T-cell (primary cell): ENCODE measurements at places on chromosomes 3 and 15.

GRCh38 chr15:90099072-90099867 is 3.0 kb downstream of the IDH2 start:
- DNase-seq, result peak; percentile 45

DNA sequence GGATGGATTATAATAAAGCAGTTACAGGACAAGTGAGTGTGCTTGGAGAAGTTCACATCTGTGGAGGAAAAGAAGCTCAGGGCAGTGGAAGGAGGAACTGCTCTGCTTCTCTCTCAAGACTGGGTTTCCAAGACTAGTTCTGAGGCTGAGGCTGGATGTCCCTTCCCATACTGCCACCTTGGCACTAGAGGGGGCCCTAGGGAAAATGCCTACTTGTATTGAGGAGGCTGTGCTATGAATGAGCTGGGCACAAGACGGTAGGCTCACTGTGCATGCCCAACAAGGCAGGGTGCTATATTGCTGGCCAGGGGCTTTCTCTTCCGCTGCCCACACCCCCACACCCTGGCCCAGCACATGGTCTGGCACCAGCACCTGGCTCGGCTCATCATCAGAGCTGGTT is 65.2 kb downstream of the SLCO2A1 start:
- no peak for DNase-seq

- no peak for DNase-seq
Measured at GRCh38 chr3:133880287-133880686, 15.4 kb downstream of the RAB6B start.

DNA sequence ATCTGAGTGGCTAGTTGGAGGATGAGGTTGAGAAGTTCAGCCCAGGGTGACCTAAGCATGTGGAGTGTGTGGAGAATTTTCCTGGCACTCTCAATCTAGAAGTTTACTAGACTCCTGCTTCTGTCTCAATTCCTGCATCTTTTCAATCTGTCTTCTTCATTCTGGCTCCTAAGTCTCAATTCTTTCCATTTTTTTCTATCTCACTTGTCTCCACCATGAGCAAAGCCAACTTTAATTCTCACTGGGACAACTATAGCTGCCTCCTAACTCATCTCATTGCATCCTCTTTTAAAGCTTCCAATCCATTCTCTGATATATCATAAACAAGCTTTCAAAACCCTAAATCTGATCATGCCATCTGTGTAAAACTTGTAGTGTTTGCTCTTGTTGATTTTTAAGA is 569.3 kb downstream of the NAALADL2 start:
- DNase-seq, result no peak

- no peak for DNase-seq
Measured at GRCh38 chr3:45782381-45782780, 14.0 kb downstream of the SLC6A20 start.

DNA sequence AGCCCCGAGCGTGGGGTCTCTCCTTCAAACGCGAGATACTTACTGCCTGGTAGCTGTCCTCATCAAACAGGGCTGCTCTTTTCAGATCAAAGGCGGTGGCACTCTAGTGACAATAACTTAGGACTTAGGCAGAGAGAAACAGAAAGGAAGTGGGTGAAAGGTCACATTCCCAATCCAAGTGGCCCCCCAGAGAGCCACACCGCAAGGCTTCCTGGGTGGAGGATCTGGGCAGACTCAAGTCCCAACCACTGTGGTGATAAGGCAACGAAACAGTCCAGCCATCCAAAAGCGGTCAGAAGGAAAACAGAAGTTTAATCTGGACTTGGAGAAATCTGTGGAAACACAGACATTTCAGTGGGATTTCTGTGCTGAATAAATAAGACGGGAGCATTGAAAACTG is 227.2 kb downstream of the ADAMTS17 start:
- DNase-seq, result no peak

DNA sequence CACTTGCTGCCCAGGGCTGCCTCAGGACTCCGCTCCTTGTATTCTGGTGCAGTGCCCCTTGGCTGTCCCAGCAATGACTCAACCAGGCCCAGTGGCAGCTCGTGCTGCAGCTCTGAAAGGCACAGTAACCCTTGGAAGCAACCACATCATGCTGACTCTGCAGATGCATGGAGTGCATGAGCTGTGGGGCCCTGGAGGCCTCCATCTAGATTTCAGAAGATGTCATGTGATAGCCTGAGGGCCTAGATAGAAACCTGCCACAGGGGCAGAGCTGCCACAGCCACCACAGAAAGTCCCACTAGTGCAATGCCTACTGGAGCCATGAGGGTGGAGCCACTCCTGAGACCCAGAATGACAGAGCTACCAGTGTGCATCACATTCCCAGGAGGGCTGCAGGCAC is 117.1 kb upstream of the SMAD3 start:
- DNase-seq, result no peak

- DNase-seq, result no peak
Measured at GRCh38 chr3:157785102-157785826, 282.0 kb upstream of the VEPH1 start.

- no peak for DNase-seq
Measured at GRCh38 chr3:53253707-53254508, 1.9 kb downstream of the TKT start.

DNA sequence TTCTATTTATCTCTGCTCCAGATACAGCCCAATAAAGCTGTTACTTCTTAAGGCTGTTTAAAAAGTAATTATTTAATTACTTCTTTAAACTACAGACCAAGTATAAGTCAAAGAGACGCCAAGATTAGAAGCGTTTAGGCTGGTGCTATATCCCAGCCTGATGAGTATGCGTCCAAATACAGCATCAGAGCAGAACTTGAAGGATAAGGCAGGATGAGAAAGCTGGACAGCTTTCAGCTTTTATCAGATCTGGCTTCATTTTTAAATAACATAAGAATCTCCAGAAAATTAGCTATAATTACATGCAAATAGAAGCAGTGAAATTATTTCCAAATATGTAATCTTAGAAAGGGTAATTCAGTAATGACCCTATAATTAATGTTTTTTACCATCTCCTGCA is 110.3 kb upstream of the MYO5C start:
- no peak for DNase-seq

- peak; percentile 33 for DNase-seq
Measured at GRCh38 chr15:89556413-89557262, 18.6 kb upstream of the TICRR start.

DNA sequence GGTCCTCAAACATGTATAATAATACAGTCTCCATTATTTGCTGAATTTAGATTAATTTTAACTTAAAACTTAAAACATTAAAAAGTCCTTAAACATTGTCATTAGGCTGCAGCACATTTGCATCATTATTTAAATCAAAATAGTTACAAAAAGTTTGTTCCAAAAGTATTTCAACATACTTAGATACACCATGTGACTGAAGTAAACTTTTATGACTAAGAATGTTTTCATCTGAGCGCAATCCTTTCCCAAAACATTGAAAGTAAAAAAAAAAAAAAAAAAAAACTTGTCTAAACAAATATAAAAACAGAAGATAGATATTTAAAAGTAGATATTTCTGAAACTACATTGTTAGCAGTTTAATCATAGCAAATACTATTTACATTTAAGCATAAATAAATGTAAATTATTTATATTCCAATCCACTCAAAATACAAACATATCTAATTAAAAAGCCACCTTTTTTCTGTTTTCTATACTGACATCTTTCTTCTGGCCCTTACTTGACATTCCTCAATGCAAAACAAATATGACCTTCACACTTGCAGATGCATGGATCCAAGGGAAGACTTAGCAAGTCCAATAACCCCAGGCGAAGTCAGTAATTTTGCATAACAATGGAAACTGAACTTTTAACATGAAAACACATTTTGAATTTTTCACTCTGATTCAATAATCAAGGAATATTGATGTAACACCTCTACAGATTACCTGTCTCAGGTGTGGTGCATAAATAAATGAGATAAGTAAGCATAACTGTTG is 10.3 kb downstream of the FAM227B start:
- DNase-seq, result no peak

DNA sequence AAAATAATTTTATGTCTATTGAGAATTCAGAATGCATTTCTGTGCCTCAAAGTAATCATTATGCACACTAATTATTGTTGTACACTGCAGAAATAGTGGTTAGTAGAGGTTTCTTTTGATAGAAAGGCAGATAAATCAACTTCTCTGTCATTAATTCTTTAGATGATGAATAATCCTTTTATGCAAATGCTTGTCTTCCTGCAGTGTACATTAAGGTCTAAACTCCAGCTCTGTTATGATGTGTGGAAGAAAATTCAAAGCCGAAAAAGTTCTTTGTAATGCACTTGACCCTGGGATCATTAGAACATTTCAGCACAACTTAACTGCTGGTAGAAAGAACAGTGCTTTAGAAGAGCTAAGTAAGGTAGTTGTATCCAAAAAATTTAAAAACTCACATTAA is 353.0 kb downstream of the NLGN1 start:
- no peak for DNase-seq

DNA sequence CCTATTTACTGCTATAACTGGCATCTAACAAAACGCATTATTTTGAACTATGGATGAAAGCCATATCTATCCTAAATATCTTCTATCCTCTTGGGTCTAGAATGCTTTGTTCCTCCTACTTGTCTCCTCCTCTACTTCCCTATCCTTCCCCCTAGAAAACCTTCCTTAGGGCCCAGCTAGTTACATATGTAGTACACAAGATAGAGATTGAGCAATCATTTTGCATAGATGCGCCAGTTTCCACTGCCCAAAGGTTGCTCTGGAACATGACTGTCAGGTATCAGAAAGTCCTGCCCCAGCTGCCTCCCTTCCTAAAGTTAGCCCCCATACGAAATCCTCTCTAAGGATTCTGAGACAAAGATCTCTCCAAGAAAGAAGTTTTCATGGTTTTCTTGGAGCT is 55.1 kb downstream of the GPR160 start:
- DNase-seq, result no peak

DNA sequence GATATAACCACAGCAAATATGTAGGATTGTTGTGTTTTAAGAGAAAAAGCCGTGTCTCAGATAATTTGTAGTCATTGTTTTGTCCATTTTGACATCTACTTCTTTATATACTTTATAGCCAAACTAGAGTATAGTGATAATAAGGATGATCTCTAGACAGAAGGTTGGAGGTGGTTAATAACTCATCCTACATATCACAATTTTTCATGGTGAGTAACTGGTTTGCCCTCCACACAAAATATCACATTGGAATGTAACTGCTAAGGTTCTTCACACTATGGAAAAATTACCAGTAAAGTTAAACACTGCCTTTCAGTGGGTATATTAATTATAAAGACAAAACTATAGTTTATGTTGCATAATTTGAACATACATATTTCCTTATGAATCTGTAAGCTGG is 380.7 kb downstream of the LPP start:
- no peak for DNase-seq

DNA sequence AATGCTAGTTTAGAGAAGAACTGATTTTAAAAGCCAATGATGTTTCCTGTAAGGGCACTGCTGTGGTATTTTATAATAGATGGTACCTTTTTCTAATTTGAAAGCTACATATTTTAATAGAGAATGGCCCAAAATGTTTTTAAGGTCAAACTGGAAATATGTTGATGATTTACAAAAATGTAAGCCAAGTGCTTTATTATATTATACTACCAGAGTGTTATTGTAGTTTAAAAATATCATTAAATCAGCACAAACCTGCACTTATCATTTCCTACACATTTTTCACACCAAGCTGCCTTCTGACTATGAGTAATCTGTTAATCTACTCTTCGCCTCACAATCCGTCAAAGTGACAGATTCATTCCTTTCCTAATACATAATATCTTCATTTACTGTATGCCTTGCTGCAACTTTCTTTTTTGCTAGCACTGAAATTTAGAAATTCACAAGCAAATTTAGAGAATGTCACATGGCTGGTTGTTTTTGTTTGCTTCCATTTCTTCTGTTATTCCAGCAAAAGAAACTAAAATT is 126.4 kb upstream of the FAM3D start:
- DNase-seq, result no peak

DNA sequence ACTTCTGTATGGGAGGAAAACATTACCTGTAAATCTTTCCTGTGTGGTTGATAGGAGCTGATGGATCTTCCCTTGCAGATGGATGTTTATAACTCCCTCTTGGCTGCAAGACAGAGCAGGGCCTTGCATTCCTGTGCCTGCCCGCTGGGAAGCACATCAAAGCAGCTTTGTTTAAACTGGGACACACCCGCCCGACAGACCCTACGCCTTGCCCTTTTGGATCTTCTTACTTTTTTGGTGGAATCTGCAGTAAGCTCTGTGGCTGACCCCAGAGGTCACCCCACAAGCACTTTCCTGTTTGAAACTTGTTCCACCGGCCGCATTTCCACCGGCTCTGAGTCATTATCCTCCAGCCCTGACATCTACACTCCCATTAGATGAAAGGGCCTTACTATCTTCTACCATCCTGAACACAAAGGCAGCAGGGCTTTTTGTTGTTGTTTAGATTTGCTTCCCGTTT is 244.1 kb upstream of the STT3B start:
- no peak for DNase-seq

GRCh38 chr15:55319537-55320237 is 665 bp downstream of the PIGB start:
- peak; percentile 22 for DNase-seq

DNA sequence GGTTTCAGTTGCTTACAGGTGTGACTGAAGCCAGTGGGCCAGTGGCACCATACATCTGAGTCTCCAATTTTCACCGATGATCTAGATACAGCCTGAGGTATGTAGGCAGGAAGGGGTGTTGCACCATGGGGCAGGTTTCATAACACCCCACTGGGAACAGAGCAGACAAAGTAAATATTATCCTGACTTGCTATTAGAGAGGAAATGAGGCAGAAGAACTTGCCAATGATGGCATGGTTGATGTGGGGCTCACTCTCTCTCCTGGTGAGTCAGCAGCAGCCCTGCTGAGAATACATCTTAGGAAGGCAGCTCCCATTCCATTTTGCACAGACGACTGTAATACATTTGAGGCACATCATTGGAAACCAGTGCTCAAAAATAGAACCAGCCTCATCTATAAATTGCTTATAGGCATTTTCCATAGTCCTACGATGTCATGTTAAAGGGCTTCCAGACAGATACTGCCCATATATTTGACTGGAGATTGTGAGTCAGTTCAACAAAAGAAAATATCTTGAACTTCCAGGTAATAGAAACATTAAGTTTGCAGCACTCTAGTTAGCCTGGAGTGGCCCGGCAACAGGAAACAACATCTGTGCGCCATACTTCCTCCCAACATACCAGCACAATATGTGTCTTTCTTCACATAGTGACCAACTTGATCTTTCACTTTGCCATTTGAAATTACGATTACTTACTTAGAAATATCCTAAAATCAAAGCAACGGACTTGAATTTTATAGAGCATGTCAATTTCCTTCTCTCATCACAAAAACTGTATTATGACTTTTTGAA is 175.5 kb downstream of the NECTIN3 start:
- no peak for DNase-seq

GRCh38 chr3:121660356-121661171 is at the start of gene HCLS1:
Gene HCLS1, minus strand, starts transcription at chr3:121660903. Its CDS starts 2,556 bp downstream, at chr3:121658347.
- peak; percentile 69 for DNase-seq

DNA sequence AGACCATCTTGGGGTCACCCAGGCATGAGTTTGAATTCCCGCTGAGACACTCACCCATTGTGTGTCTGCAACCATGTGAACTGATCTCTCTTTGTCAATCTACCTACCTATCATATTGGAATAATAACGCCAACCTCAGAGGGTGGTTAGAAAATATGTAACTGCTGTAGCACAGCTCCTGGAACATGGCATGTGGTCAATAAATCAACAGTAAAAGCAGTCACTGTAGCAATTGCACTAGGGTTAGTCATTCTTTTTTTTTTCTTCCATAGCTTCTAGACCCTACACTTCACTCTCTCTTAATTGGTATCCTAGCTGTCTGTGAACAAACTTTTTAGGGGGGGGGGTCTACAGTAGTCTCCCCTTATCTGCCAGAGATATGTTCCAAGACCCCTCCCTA is 64.2 kb upstream of the SLCO2A1 start:
- DNase-seq, result no peak

GRCh38 chr3:136931606-136932005 is 26.2 kb upstream of the IL20RB start:
- DNase-seq, result no peak
